ENCODE measurements at places on chromosomes 11 and 22. TPM values are rescaled to one million over a fixed set of nuclear protein-coding genes. Genes with fewer than 3 reads are reported as not detected.

DNA sequence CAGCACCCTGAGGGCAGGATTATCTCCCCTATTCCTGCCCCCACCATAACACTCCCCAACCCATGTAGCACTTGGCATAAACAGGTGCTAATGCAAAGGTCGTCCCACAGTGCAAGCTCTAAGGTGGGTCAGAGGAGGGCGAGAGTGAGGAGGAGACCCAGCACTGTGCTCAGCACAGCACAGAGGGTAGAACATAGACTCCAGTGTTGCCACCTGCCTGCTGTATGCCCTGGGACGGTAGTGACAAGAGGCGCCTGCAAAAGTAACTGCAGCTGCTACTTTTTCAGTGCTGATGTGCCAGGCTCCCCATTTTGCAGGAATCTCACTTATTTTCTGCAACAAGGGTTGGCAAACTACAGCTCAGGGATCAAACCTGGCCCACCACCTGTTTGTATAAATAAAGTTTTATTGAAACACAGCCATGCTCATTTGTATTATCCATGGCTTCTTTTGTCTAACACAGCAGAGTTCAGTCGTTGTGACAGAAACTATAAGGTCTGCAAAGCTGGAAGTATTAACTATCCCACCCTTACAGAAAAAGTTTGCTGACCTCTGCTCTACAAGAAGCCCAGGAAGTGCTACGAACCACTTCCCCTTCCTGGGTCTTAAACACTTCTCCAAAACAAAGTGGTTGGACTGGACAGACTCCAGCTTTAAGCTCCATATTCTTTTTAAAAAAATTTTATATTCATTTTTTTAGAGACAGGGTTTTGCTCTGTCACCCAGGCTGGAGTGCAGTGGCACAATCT, 16.9 kb upstream of the CDC42BPG start:
- no peak for DNase-seq

DNA sequence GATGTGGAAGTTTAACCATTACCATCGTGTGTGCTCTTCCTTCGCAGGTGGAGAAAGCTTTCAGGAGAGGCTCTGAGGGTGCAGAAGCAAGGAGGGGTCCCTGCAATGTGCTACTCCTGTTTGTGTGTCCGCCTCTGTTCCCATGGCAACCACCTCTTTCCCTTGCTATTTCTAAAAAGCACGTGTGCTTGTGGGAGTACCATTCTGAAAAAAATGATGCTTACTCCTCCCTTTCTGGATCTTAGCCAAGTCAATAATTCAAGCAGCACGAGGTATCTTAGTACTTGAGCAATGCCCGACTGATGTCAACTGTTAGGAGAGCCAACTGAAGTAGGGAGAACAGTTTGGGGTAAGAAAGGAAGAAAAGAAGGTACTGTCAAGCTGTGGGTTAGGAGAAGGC, 628.7 kb downstream of the NTM start:
- no peak for DNase-seq

GRCh38 chr11:22543261-22543660, 82.4 kb downstream of the FANCF start:
- DNase-seq, result no peak

- DNase-seq, result no peak
Measured at GRCh38 chr22:33842421-33843094, 77.7 kb downstream of the LARGE1 start.

GRCh38 chr11:112537026-112537425, 276.4 kb upstream of the PLET1 start:
- no peak for DNase-seq

GRCh38 chr22:39315389-39315788, 4.0 kb downstream of the RPL3 start:
- no peak for DNase-seq

- DNase-seq, result no peak
Measured at GRCh38 chr11:126853732-126854131, 146.8 kb downstream of the KIRREL3 start.

DNA sequence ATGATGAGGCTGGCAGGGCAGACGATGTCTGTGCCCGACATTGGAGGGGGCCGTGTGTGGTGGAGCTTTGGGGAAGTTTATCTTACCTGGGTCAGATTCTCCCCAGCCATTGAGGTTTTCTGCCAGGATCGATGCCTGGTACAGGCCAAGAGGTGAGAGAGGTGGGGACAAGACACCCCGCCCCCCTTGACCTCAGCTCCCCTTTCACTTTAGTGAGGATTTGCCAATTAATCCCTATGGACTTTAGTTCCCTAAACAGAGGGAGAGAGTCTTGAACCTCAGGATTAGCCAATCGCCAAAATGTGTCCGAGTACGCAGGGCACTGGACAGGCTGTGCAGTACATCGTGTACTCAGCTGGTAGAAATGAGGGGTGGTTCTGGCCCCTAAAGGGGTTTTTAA, 541 bp downstream of the HORMAD2 start:
- DNase-seq, result no peak

- DNase-seq, result no peak
Measured at GRCh38 chr11:134644476-134645456, 232.7 kb upstream of the B3GAT1 start.

DNA sequence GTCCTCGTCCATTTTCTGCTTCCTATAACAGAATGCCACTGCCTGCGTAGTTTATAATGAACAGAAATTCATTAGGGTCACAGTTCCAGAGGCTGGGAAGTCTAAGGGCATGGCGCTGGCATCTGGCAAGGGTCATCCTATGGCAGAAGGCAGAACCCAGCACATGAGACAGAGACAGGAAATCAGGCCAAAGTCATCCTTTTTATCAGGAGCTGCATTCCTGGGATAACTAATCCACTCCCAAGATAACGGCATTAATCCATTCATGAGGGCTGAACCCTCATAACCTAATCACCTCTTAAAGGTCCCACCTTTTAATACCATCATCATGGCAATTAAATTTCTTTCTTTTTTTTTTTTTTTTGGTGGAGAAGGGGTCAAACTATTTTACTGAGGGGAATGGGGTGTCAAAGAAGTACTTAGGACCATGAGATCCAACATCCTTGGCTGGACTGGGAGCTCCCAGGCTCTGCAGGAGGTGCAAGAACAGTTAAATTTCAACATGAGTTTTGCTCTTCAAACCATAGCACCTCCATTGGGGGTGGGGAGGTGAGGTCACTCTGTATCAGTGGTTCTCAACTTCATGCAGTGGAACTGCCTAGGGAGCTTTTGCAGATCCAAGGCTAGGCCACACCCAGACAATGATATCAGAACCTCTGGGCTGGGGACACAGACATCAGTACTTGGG, 4.4 kb downstream of the TMEM109 start:
- no peak for DNase-seq

DNA sequence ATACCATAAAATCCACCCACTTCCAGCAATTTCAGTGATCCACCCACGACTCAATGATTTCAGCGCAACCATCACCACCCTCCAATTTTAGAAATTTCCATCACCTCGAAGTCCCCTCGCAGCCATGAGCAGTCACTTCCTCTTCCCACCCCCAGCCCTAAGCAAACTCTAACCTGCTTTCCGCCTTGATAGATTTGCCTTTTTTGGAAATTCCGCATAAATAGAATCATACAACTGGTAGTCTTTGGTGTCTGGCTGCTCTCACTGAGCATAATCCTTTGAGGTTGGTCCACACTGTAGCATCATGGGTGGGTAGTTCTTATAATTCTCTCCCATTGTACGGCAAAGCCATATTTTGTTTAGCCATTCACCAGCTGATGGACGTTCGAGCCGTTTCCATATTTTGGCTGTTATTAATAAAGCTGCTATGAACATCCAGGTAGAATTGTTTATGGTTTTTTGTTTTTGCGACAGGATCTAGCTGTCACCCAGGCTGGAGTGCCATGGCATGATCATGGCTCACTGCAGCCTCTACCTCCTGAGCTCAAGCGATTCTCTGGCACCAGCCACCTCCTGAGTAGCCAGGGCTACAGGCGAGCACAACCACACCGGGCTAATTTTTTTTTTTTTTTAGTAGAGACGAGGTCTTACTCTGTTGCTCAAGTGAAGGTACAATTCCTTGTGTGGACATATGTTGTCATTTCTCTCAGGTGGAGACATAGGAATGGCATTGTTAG, 16.0 kb downstream of the PIM3 start:
- peak; percentile 12 for DNase-seq

GRCh38 chr11:7057641-7058040, 31.2 kb upstream of the RBMXL2 start:
- DNase-seq, result no peak

GRCh38 chr11:75954039-75954438, 139.0 kb downstream of the UVRAG start:
- DNase-seq, result no peak

DNA sequence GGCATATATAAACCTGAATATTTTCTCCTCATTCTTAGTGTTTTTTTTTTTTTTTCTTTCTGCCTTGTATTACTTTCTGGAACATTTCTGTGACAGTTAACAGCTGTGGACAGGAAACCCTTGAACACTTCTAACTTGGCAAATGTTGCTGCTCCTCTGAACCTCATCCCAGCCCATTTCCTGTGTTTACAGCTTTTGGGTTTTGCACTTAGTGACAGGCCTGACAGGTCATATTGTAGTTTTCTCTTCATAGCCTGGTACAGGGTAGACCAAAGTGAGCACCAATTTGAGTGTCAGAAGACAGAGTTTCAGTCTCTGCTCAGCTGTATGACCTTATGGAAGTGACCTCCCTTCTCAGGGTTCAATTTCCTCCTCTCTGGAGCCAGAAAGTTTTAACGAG, 91.6 kb downstream of the STIM1 start:
- DNase-seq, result no peak

GRCh38 chr11:130828741-130829140, 87.5 kb downstream of the SNX19 start:
- DNase-seq, result no peak

GRCh38 chr11:45319077-45319476, 32.9 kb upstream of the SYT13 start:
- no peak for DNase-seq

DNA sequence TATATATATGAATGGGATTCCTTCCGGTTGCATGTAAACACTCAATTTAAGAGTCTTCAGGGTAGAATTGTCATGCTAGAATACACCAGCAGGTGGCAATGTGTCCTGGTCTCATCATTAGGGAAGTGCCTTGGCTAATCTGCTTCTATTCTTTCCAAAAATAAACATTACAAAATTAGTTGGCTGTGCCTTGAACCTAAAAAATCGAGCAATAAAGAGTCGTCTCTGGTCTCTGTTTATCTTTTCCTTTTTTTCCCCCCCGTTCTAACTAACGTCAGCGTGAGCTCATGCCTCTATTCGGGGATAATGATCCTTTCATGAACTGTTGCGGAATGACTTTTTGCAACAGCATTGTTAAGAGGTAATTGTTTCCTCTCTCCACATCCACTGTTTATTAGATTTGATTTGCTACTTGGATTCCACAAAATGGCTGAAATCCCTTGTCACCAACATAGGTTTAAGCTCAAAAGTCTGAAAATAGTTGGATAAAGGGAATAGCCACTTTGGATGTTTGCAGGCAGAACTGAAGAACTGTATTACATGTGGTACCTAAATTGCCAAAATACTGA, 1.2 kb upstream of the ARHGEF12 start:
- DNase-seq, result peak; percentile 86

DNA sequence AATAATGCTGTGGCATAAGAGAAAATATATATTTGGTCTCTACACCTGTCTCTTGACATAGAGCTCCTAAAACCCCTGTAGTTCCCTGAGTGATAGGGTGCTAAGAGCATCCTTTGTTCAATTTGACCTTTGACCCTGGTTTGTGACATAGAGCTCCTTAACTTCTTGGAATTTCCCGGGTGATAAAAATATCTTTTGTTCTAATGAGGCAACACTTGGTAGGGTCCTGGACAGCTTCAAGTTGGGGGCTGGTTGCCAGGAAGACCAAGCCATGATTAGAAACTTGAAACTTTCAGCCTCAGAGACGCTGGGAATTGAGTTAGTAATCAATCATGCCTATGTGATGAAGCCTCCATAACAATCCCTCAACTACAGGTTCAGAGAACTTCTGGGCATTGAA, 105.4 kb downstream of the CASP12 start:
- DNase-seq, result no peak

DNA sequence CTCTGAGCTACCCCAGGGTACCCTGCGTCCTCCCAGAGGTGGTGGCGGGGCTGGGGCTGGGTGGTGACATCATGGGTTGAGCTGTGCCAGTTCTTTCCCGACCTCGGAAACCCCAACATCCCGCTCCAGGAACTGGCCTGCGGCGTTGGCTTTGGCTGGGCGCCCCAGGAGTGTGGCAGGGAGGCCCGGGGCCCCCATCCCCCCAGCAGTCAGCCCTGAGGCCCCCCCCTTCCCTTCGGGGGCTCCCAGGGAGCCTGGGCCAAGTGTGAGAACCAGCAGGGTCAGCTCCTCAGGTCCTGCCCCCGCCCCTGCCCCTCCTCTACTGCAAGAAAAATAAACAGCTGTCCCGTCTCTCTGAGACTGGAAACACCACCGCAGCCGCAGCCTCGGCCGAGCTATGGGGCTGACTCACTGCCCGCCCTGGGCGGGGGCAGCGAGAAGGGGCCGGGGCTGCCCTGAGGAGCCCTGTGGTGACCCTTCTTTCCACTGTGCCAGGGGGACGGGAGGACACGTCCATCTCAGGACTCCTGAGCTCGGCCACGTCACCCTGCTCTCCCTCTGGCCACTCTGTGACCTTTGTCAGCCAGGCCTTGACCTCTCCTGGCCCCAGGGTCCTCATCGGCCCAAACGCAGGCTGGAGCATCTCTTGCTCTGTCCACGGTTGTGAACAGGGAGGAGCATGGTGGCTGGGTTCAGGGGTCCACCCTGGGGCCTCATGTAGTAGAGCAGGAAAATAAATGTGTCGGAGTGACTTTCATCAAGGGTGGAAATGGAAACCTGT, 73.4 kb downstream of the WNT7B start:
- DNase-seq, result no peak

DNA sequence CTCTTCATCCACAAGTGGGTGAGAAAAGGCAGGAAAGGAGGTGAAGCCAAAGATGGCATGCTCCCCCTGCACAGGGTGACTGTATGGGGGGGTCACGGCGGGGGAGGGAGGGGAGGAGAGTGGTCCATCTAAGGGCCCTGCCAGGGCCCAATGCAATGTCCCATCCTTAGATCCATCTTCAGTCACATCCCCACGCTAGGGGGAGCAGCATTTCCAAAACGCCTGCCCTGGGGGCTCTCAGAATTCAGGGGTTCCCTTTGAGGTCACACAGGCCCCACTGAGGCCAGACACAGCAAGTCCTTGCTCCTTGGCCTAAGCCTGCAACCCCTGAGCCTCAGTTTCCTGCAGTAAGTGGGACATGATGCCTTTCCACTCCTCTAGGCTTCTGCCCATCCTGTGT, 52.4 kb downstream of the RTN4R start:
- no peak for DNase-seq

GRCh38 chr22:45201678-45202332, 38.1 kb downstream of the NUP50 start:
- no peak for DNase-seq

ANGPTL5 gene
- 0.84 TPM for total RNA-seq

SMTNL1 gene
- total RNA-seq, result not detected

CCDC188 gene
- total RNA-seq, result 0.16 TPM

MIOX gene
- total RNA-seq, result not detected

APOL3 gene
- total RNA-seq, result 39.2 TPM

MS4A1 gene
- not detected for total RNA-seq

SCUBE1 gene
- 0.34 TPM for total RNA-seq

MRGPRE gene
- total RNA-seq, result not detected

Data from lower leg skin (tissue), 4 donors.